ENCODE measurements at places on chromosomes 2 and 18. TPM values are rescaled to one million over a fixed set of nuclear protein-coding genes. Genes with fewer than 3 reads are reported as not detected.

GRCh38 chr2:65974067-65974723 is 460.7 kb upstream of the MEIS1 start:
- H3K4me1 ChIP-seq: no peaks in the 10 kb centered on the region
- H3K27ac ChIP-seq: no peak overlapping the region
- DNase-seq: no peak
- H3K36me3 ChIP-seq: no peaks in the 10 kb centered on the region
- H3K4me3 ChIP-seq: no peak overlapping the region

- H3K4me1 ChIP-seq: peaks cover 23% of the 10 kb centered on the region
- H3K36me3 ChIP-seq: no peaks in the 10 kb centered on the region
- H3K27me3 ChIP-seq: no peaks in the 10 kb centered on the region
- no peak for DNase-seq
Observed at GRCh38 chr18:13302040-13302439, 83.5 kb downstream of the LDLRAD4 start.

DNA sequence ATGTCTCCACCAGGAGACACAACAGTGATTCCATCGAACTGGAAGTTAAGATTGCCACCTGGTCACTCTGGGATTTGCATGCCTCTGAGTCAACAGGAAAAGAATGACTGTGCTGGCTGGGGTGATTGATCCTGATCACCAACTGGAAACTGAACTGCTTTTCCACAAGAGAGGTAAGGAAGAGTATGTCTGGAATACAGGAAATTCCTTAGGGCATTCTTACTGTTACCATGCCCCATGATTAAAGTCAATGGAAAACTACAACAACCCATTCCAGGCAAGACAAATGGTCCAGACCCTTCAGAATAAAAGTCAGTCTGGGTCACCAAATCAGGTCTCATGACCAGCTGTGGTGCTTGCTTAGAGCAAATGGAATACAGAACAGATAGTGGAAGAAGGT is 12.0 kb upstream of the DDX1 start:
- H3K27ac ChIP-seq: no peak overlapping the region
- H3K4me1 ChIP-seq: no peaks in the 10 kb centered on the region
- no peak for DNase-seq
- H3K4me3 ChIP-seq: no peak overlapping the region

GRCh38 chr2:162196638-162197037 is 44.6 kb upstream of the GCG start:
- H3K4me3 ChIP-seq: no peak overlapping the region
- H3K4me1 ChIP-seq: no peaks in the 10 kb centered on the region
- no peak for DNase-seq
- no peaks in the 10 kb centered on the region for H3K27me3 ChIP-seq
- H3K27ac ChIP-seq: no peak overlapping the region

Gene STARD6
- 0.47 TPM for total RNA-seq

- H3K4me3 ChIP-seq: no peak overlapping the region
- H3K27me3 ChIP-seq: no peaks in the 10 kb centered on the region
- H3K27ac ChIP-seq: no peak overlapping the region
- H3K4me1 ChIP-seq: no peaks in the 10 kb centered on the region
- no peak for DNase-seq
Observed at GRCh38 chr2:241073166-241074064, 28.7 kb downstream of the MTERF4 start.

- peaks cover 23% of the 10 kb centered on the region for H3K4me1 ChIP-seq
- DNase-seq: no peak
- H3K27me3 ChIP-seq: no peaks in the 10 kb centered on the region
- H3K36me3 ChIP-seq: peaks cover 47% of the 10 kb centered on the region
- no peak overlapping the region for H3K27ac ChIP-seq
- no peak overlapping the region for H3K4me3 ChIP-seq
Observed at GRCh38 chr2:1628893-1629292, 115.4 kb downstream of the PXDN start.

GRCh38 chr18:41917181-41917580 is 37.9 kb upstream of the PIK3C3 start:
- no peaks in the 10 kb centered on the region for H3K36me3 ChIP-seq
- no peak overlapping the region for H3K4me3 ChIP-seq
- H3K27ac ChIP-seq: no peak overlapping the region
- H3K27me3 ChIP-seq: no peaks in the 10 kb centered on the region

- no peaks in the 10 kb centered on the region for H3K4me1 ChIP-seq
- H3K27me3 ChIP-seq: no peaks in the 10 kb centered on the region
- H3K27ac ChIP-seq: no peak overlapping the region
- H3K36me3 ChIP-seq: no peaks in the 10 kb centered on the region
Observed at GRCh38 chr2:225337183-225337582, 62.3 kb upstream of the NYAP2 start.

- peaks cover 22% of the 10 kb centered on the region for H3K36me3 ChIP-seq
- no peak overlapping the region for H3K27ac ChIP-seq
- no peak overlapping the region for H3K4me3 ChIP-seq
- no peaks in the 10 kb centered on the region for H3K4me1 ChIP-seq
Observed at GRCh38 chr2:99188357-99188756, 7.4 kb downstream of the MRPL30 start.

Data from heart right ventricle (tissue), 16 donors.